Fibroblast of the aortic adventitia (primary cell): ENCODE measurements at places on chromosomes 6 and 20. TPM values are rescaled to one million over a fixed set of nuclear protein-coding genes. Genes with fewer than 3 reads are reported as not detected.

GRCh38 chr6:146913842-146914488 is 290.3 kb upstream of the STXBP5 start:
- DNase-seq = peak; percentile 99

Gene ZC3H12D
- 0.09 TPM in 1 of 2 replicates, not detected in the other for total RNA-seq

DNA sequence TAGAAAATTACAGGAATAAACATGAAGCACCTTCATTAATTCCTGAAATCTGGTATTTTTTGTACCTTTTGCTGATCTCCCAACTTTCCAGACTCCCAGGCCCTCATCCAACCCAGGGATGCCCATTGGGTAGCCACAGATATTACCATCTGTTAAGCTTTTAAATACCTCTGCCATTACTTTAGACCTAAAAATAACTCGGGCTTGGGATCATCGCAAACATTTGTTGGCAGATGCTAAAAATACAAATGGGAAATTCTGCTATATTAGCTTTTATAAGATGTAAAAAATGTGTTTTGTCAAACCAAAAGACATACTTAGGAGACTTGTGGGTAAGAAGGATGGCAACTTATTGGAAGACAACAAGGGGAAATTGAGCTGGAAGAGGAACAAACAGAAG is 376.1 kb downstream of the CENPW start:
- DNase-seq = peak; percentile 33

DNA sequence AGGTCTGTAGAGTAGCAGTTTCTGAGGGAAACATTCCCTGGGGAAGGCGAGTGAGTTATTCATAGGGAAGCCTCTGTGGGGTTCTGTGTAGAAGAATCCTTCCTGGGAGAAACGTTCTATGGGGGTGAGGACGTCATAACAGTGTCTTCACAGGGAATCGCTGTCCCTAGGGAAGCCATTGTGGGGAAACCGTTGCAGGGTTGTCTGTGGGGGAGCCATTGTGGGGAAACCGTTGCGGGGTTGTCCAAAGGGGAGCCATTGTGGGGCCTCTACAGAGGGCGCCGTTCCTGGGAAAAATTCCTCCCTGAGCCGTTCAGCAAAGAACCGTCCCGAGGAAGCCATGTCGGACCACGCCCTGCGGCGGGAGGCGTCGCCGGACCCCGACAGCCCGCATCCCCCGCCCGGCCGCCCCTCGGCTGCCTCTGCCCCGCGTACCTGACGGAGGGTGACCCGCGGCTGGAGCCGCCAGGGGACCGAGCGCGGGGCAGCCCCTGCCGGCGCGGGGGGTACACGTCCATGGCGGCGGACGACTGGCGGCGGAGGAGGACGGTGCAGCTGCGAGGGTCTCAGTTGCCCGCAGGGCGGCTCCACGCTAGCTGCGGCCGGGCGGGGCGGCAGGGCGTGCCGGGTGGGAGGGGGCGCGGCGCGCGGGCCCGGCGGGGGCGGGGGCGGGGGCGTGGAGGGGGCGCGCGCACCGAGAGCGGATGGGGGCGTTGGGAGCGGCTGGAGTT is at the start of gene DNAAF9:
TSS of gene DNAAF9 (minus strand) at position 630 of the 731 bp plus-strand sequence. CDS start at position 518, 112 bp downstream.
- peak; percentile 61 for DNase-seq

Gene ZC2HC1B
- total RNA-seq = not detected in 2 replicates

Gene IL17A
- total RNA-seq = not detected in 2 replicates

DNA sequence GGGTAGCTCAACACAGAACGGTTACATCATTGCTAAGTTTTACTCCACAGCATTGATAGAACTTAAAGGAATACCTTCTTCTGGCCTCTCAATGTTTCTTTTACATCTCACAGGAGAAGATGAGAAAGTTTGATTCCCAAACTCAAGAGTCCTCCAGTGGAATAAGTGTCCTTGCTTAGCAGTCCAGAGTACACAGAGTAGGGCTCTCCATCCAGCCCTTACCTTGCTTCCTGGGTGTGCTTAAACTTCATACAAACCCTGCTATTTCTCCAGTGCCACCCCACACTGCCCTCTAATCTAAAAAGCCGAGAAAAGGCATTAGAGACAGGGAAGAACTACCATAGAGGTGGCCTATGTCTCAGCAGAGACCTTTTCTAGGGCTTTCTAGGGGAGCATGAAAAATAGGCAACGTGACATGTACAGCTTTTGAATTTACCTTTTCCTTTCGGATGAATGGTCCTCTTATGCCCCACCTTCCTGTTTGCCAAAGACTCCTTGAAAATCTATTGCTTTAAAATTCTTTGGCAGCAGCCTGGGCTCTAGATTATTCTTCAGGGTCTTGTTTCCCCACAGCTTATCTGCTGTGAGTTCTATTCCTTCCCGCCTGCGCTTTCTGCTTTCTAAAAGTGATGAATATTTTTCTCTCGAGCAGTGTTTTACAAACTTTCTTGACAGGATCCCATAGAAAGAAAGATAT is 12.1 kb downstream of the ADGRF1 start:
- DNase-seq = no peak

Gene ZMYND8
- total RNA-seq = 14.2 and 24.0 TPM in 2 replicates

Gene PXMP4
- total RNA-seq = 2.7 and 7.6 TPM in 2 replicates

GRCh38 chr6:13848522-13849150 is 34.3 kb upstream of the MCUR1 start:
- DNase-seq = no peak

GRCh38 chr6:134247844-134248580 is 69.9 kb downstream of the SGK1 start:
- no peak for DNase-seq

DNA sequence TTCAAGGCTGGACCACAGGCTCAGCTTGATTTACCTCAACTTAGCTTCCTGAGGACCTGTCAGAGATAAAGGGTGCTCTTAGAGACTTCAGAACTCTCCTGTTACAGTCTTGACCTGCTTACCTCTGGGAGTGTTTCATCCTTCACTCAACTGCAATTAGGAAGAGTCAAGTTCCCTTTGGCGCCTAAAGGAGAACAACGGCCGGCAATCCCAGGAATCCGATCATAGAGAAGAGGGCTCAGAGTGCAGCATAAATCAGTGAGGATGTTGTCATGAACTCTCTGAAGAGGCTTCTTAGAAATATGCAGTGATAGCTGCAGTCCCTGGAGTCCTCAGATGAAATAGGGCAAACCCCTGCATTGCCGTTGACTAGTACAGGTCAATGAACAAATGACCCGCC is 36.4 kb downstream of the LYRM2 start:
- no peak for DNase-seq

DNA sequence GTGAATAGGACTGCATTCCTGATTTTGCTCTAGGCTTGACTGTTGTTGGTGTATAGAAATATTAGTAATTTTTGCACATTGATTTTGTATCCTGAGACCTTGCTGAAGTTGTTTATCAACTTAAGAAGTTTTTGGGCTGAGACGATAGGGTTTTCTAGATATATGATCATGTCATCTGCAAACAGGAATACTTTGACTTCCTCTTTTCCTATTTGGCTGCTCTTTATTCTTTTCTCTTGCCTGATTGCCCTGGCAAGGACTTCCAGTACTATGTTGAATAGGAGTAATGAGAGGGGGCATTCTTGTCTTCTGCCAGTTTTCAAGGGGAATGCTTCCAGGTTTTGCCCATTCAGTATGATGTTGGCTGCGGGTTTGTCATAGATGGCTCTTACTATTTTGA is 13.4 kb downstream of the HLA-DOB start:
- DNase-seq = no peak

DNA sequence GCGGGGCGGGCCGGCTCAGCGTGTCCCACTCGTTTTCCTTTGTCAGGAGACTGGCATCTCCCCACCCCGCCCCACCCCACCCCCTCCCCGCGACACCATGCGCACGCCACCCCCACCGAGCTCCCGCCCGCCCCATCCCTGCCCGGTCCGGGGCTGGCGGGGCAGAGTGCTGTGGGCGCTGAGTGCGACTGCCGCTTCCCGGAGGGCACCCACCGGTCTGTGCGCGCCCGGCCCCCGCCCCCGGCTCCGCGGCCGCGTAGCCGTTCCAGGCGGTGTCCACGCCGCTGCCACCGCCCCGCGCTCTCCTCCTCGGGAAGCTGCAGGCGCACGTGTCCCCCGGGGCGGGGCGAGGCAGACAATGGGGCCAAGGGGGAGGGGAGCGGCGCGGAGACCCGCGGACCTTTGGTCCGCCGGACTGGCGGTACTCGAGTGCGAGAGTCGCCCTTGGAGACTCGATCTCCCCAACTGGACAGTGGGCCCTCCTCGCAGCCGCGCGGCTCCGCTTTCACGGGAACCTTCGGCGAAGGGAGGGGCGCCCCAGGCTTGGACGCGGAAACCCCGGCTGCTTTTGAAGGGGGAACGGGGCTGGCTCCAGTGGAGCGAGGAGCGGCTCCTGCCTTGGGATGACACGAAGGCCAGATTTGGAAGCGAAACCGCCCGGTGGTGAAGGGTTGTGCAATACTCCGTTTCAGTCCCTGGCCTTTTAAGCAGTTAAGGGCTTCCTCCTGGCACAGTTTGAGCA is 1.0 kb upstream of the SYNCRIP start:
- peak; percentile 99 for DNase-seq

- DNase-seq = peak; percentile 88
Observed at GRCh38 chr6:148969603-148970061, 222.8 kb downstream of the UST start.

GRCh38 chr6:6968357-6968730 is 139.4 kb upstream of the RREB1 start:
- no peak for DNase-seq

- DNase-seq = no peak
Observed at GRCh38 chr6:97077380-97077779, 152.9 kb downstream of the KLHL32 start.

DNA sequence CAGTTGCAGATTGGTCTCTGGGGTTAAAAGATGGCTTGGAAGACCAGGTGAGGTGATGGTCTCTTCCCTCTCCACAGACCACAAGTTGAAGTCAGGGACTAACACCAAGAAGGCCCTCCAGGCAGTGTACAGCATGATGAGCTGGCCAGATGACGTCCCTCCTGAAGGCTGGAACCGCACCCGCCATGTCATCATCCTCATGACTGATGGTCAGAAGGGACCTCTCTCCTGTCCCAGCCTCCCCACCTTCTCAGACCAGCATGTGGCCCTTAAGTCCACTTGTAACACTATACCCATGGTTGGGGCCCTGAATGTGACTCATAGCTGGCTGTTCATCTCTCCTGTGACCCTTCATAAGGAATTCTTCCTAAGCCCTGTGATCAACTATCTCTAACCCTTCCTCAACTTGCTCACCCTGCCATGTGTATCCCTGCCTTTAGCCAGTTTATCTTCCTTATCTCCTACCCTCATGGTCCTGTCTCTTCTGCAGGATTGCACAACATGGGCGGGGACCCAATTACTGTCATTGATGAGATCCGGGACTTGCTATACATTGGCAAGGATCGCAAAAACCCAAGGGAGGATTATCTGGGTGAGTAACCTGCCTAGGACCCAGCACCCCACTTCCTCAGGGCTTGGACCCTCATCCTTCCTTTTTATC is 3.0 kb downstream of the CFB start:
- peak; percentile 36 for DNase-seq

DNA sequence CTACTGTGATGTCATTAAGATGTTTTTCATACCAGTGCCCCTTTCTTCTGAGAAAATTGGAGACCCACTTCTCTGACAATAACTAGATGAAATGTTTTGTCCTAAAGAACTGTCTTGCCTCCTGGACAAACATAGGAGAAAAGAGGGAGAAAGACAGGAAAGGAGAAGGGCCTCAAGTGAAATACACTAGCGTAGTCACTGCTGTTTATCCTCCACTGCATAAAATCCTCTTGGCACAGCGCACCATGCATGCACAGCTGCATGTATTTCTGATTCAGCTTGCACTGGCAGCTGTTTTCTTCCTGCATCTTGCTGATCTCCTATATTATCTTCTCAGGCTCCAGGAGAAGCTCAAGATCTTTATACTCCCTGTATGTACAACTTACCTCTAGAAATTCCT is 158.0 kb upstream of the BMP5 start:
- DNase-seq = no peak

DNA sequence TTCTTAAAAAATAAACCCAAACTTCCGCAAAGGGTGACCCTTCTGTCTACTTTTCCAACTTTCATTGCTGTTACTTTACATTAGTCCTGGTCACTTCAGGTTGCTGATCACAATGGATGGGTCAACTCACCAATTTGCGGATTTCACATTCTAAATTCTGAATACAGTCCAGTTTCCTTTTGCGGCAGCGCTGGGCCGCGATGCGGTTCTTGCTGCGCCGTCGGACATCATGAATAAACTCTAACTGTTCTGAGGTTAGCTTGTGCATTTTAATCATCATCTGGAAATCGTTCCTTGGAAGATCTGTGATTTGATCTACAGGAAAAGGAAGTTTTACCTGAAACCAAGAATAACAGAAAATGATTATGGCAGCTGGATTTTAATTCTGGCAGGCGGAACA is 43.7 kb downstream of the GJA10 start:
- DNase-seq = no peak
